CD4-positive, alpha-beta T cell (primary cell): ENCODE measurements at places on chromosomes 3 and 15.

- H3K27me3 ChIP-seq: no peaks in the 10 kb centered on the region
- DNase-seq: no peak
- no peaks in the 10 kb centered on the region for H3K4me1 ChIP-seq
- no peak overlapping the region for H3K4me3 ChIP-seq
- no peak overlapping the region for H3K27ac ChIP-seq
Measured at GRCh38 chr3:99681512-99681911, 43.1 kb downstream of the COL8A1 start.

DNA sequence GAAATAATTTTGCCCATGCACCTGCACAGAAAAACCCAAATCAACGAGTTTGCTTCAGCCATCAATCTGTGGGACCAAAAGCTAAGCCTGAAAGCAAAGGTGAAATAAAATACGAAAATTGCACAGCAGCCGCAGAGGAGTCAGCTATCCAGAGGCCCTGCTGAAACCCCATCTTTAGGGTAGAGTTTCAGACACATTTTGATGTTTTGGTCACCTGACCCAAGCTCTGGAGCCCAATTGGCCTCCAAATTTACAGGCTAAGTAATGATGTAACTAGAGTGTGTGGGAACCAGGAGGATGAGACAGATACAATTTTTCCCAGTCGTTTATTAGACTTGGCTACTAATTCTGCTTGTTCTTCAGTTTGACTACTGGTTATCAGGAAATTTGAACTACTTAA, 308.6 kb upstream of the ATP11B start:
- DNase-seq: no peak
- H3K36me3 ChIP-seq: no peaks in the 10 kb centered on the region
- H3K4me1 ChIP-seq: no peaks in the 10 kb centered on the region
- no peak overlapping the region for H3K27ac ChIP-seq
- no peak overlapping the region for H3K4me3 ChIP-seq
- no peaks in the 10 kb centered on the region for H3K27me3 ChIP-seq

GRCh38 chr15:77507911-77508310, 87.2 kb downstream of the HMG20A start:
- no peak overlapping the region for H3K27ac ChIP-seq
- H3K4me3 ChIP-seq: no peak overlapping the region
- no peak for DNase-seq
- no peaks in the 10 kb centered on the region for H3K27me3 ChIP-seq

- no peaks in the 10 kb centered on the region for H3K36me3 ChIP-seq
- peaks cover 80% of the 10 kb centered on the region for H3K4me1 ChIP-seq
- H3K27me3 ChIP-seq: peaks cover 2% of the 10 kb centered on the region
Measured at GRCh38 chr3:42505128-42505848, 2.8 kb downstream of the VIPR1 start.
